ENCODE measurements at places on chromosomes 7 and 10.

DNA sequence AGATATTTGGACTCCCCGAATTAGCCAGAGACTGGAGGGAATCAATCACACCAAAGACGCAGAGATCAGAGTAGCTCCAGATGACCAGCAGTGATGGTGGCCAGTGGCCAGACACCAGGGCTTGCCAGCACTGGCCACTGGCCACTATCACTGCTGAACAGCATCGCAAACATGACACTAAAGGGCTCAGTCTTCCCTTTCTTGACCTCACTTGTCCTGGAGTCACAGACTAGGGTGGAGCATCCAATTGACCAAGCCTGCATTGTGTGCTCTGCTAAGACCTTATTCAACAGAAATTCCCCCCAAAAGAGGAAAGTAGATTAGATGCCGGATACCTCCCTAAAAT, 234.7 kb downstream of the CREB5 start:
- no peak for DNase-seq

DNA sequence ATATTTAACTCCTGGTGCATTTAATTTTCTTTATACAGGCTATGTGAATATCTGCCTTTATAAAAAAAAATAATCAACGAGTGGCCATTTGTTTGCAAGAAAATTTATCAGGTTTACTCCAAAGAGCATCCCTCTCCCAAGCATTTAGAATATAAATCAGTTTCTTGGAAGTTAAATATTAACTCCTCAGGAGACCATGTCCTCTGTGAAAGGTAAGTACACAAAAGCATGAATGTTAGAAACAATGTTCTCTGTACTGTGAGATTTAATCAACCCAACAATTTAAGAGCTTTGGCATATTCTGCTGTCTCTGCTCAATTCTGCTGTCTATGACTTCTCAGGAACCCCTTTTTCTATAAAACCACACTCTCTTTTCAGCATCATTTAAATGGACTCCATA, 119.3 kb upstream of the LAMB4 start:
- DNase-seq = no peak

DNA sequence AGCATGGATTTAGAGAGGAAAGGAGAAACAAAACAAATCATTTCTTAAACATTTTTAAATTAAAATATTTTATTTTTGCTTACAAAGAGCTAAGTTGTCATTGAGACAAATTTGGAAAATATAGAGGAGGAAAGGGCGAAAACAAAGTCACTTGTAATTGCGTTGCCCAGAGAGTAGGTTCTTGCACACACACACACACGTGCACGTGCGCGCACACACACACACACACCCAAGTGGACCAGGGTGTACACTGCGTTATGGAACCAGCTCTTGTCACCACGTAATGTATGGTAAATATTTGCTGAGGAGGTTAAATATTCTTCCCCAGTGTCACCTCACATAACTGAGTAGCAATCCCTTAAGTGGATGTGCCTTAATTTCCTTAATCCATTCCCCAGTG, 21.6 kb downstream of the SHH start:
- no peak for DNase-seq

GRCh38 chr10:43255634-43256431, 11.0 kb downstream of the RASGEF1A start:
- DNase-seq = no peak

DNA sequence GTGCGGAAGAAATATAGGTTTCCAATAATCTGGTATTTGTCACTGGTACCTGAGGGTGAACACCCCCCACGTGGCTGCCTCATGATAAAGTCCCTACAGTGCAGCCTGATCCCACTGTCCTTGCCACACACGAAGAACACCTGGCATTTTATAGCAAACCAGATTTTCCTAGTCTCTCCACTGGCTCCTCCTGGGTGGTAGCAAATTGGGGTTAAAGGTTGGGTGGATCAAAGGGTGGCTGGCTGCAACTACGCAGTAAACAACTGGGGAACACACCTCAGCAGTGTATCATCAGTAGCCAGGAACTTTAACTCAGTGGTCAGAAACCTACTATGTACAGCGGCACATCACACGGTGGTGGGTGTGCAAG, 10.3 kb downstream of the SEPHS1 start:
- DNase-seq = no peak

DNA sequence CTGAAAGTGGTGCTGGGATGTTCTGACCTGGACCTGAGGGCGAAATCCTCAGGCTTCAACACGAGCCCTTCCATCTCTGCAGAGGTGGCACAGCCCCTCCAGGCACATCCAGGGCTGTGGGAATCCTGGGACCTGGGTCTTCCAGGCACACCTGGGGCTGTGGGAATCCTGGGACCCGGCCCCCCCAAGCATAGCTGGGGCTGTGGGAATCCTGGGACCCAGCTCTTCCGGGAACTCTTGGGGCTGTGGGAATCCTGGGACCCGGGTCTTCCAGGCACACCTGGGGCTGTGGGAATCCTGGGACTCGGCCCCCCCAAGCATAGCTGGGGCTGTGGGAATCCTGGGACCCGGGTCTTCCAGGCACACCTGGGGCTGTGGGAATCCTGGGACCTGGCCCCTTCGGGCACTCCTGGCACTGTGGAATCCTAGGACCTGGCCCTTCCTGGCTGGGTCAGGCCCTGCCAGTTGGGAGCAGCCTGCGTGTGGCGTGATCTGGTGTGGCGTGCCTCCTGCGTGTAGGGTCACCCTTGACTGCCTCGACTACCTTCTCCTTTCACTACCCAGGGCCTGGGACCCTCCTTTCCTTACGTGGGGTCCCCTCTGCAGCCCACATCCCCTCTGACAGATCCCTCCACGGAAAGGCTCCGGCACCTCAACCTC, 124.0 kb downstream of the WDR37 start:
- no peak for DNase-seq
